ENCODE measurements at places on chromosomes 12 and 14. TPM values are rescaled to one million over a fixed set of nuclear protein-coding genes. Genes with fewer than 3 reads are reported as not detected.

GRCh38 chr14:65336191-65336591 is 76.3 kb upstream of the FUT8 start:
- no peak for DNase-seq

CLEC2A gene
- not detected for total RNA-seq

PLA2G1B gene
- not detected for total RNA-seq

HDAC7 gene
- total RNA-seq, result 80.0 TPM

GRCh38 chr14:71711619-71712018 is 220.6 kb upstream of the RGS6 start:
- no peak for DNase-seq

PARPBP gene
- 17.0 TPM for total RNA-seq

- no peak for DNase-seq
Observed at GRCh38 chr12:107525063-107525718, 160.4 kb upstream of the PWP1 start.

DNA sequence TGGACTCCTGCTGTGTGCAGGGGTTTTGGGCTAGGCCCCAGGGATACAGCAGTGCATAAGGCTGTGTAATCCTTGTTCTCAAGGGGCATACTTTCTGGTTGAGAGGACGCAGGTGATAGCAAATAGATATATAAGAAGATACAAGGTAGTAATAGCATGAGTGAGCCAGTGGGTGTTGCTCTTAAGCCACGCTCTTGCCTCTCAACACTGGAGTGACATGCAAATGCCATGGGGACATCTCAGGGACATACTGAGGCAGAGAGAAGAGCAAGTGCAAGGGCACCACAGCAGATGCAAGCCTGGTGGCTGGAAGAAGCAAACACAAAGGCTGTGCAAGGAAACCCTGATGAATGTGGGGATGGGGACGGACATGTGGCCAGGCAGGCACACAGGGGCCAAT is 223.3 kb downstream of the CHST11 start:
- DNase-seq, result no peak

HPD gene
- total RNA-seq, result not detected

MGP gene
- not detected for total RNA-seq

- peak; percentile 72 for DNase-seq
Observed at GRCh38 chr12:111766608-111767361, at the start of gene ALDH2. ALDH2 (plus strand) TSS chr12:111766933; CDS start chr12:111766983, 50 bp downstream.

DNA sequence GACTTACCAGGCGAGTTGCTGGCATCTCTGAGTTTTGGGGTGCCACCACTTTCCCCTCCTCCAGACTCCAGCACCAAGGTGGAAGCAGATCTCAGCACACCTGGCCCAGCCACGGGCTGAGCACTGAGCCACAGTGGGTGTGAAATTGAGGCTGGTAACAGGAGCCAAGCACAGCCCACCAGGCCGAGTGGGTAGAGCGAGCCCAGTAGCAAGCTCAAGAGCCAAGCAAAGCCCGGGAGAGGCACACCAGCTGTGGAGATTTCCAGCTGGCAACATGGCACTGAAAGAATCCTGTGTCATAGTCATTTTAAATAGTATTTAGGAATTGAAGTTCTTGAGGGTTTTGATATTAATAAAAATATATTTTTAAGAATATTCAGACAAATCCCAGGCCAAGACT is 596.2 kb upstream of the TMEM132C start:
- no peak for DNase-seq

TEX52 gene
- not detected for total RNA-seq

DBX2 gene
- total RNA-seq, result not detected
